ENCODE measurements at places on chromosomes 4 and X.

- no peaks in the 10 kb centered on the region for H3K36me3 ChIP-seq
- no peaks in the 10 kb centered on the region for H3K4me1 ChIP-seq
- no peak overlapping the region for H3K4me3 ChIP-seq
- no peak for DNase-seq
These were observed 1.3 kb upstream of the TMEM154 start for GRCh38 chr4:152680988-152681603.

DNA sequence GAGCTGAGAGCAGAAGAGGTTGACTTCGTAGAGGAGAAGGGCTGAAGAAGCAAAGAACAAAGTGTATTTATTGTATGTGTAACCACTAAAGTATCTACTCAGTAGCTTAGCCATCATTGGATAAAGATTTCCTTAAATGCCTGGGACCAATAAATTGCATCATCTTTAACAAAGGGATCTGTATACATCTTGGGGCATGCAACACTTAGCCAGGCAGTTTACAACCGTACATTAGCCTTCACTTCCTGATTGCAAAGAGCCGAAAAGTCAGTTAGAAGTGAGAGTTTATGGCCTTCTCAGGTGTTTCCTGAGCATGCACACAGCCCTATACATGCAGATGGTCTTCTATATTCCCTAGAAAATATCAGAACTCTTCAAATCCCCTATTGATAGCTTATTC is 68.0 kb upstream of the MAGED1 start:
- no peaks in the 10 kb centered on the region for H3K36me3 ChIP-seq
- H3K4me1 ChIP-seq = no peaks in the 10 kb centered on the region
- H3K4me3 ChIP-seq = no peak overlapping the region
- H3K27ac ChIP-seq = peak overlapping the region; percentile 77
- DNase-seq = no peak

- no peak overlapping the region for H3K27ac ChIP-seq
- H3K27me3 ChIP-seq = no peaks in the 10 kb centered on the region
- no peak overlapping the region for H3K4me3 ChIP-seq
- H3K36me3 ChIP-seq = no peaks in the 10 kb centered on the region
- no peaks in the 10 kb centered on the region for H3K4me1 ChIP-seq
- DNase-seq = no peak
These were observed 139.3 kb downstream of the PDE5A start for GRCh38 chr4:119489305-119489704.

- no peak overlapping the region for H3K27ac ChIP-seq
- DNase-seq = no peak
- H3K27me3 ChIP-seq = no peaks in the 10 kb centered on the region
- H3K4me1 ChIP-seq = no peaks in the 10 kb centered on the region
These were observed 74.4 kb upstream of the DDX3X start for GRCh38 chrX:41259516-41259915.

DNA sequence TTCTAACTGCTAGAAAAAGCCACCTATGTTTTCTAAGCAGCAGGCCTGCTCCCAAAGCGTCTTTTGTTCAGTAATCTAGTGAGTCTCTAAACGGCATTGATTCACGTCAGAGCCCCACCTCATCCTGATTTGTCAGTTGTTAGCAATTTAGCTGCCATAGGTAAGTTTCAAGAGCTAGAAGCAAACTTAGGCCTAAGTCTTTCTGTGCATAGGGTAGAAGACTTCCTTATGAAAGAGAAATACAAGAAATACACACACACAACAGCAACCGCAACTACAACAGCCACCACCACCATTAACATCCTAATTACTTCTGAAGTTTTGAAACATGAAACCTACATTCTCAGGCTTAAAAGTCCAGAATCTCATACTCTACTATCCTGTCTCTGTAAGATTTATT is 531.1 kb upstream of the SPANXN1 start:
- no peak for DNase-seq
- no peak overlapping the region for H3K4me3 ChIP-seq
- no peak overlapping the region for H3K27ac ChIP-seq
- H3K27me3 ChIP-seq = no peaks in the 10 kb centered on the region
- no peaks in the 10 kb centered on the region for H3K4me1 ChIP-seq

DNA sequence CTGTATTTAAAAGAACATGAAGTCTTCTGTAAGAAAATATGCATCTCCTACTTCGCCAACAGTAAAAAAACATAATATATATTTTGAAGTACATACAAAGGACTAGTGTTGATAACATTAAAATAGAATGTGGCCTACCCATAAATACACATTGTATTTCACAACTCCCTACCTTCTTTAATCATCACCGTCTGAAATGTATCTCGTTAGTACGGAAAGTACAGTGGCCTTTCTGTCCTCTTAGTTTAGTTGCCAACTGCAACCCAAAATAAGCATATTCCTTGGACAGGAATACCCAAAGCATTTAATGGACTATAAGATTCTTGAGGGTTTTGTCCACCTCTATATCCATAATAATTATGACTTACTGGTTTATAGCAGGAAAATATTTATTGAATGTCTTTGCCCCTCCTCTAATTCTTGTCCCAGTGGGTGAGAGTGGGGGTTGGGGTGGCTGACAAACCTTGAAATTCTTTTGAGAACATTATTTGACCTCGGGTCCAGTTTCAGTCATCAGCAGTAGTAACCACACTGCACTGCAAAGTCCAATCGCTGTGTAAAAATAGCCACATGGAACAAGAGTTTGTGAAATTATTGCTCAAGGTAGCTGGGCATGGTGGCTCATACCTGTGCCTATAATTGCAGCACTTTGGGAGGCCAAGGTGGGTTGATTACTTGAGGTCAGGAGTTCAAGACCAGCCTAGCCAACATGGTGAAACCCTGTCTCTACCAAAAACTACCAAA is 474.5 kb downstream of the KLHL13 start:
- no peaks in the 10 kb centered on the region for H3K27me3 ChIP-seq
- no peak for DNase-seq
- H3K27ac ChIP-seq = no peak overlapping the region
- no peaks in the 10 kb centered on the region for H3K4me1 ChIP-seq
- H3K36me3 ChIP-seq = no peaks in the 10 kb centered on the region
- H3K4me3 ChIP-seq = no peak overlapping the region

DNA sequence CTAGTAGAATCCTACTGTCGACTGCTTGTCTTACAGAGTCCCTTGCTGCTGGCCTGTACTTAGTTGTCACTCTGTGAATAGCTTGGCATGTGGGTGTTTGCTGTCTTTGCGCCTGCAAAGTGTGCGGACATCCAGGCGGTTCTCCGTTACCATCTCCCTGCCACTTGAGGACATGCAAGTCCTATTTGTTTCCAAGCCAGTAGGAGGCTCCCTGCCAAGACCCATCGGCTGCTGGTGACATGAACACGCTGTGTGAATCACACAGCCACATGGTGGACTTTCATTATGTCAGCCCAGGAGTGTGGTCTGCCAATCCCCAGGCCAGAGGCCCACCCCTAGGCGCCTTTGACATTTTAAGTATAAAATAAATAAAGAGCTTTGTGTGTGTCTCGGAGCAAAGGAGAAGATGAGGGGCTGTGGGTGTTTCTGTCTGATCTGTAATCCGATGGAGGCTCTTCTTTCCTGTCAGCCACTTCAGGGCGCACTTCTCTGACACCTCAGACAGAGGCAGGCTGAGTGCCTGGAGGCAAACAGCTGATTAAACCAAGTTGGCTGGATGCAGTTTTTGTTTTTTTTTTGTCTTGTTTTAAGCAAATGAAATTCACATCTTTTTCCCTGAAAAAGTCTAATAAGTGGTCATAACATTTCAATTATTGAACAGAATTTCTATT is 51.5 kb downstream of the ALPK1 start:
- H3K27ac ChIP-seq = no peak overlapping the region
- H3K4me3 ChIP-seq = no peak overlapping the region
- H3K27me3 ChIP-seq = no peaks in the 10 kb centered on the region
- DNase-seq = peak; percentile 51
- H3K36me3 ChIP-seq = no peaks in the 10 kb centered on the region
